ENCODE measurements at places on chromosomes 11 and 22.

DNA sequence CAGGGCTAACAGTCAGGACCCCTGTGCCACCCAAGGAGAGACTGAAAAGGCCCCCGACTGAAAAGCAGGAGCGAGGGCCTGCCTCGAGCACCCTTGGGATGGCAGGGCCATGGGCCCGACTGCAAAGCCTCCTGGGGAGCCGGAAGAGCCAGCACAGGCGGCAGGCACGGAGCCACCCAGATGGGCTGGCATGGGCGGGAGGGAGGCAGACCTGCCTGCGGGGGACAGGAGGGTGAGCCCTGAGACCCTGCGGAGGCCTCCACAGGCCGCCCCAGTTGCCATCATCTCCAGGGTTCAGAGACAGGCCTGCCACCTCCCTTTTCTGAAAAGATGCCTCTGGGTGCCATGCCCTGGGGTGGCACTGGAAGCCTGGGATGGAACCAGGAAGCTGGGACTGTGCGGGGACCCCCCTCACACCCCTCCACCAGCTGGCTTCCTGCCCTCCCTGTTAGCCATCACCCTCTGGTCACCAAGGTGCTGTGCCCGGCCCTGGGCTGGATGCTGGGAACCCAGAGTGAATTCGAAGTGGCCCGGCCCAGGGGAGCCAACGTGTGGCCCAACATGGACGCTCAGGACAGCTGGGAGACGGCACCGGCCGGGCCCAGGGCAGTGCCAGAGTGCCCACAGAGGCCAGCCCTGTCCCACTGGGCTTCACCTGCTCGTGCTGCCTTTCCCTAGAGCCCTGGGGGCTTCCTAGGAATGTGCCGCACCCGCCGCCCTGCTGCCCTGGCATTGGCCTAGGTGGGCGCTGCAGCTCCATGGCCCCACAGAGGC, 13.8 kb downstream of the TSPAN32 start:
- DNase-seq: no peak

- DNase-seq: no peak
These were observed 57.9 kb downstream of the PANX1 start for GRCh38 chr11:94186342-94187203.

GRCh38 chr11:134566311-134566710, 154.3 kb upstream of the B3GAT1 start:
- no peak for DNase-seq

GRCh38 chr22:29215012-29215860, 9.5 kb downstream of the EMID1 start:
- no peak for DNase-seq

Measured in stimulated activated CD4-positive, alpha-beta T cell treated with anti-CD3 and anti-CD28 coated beads, Interleukin-2, amount 100 ng/mL, for 24 hours (primary cell).